ENCODE measurements at places on chromosomes 6 and 20.

GRCh38 chr20:50824137-50824536 lies 29.3 kb downstream of the BCAS4 start:
- no peak for DNase-seq

- DNase-seq: no peak
Measured at GRCh38 chr6:146543940-146544615, 445 bp downstream of the RAB32 start.

- no peak for DNase-seq
Measured at GRCh38 chr20:53859684-53860083, 210.7 kb downstream of the BCAS1 start.

- DNase-seq: no peak
Measured at GRCh38 chr6:132866762-132867449, 52.5 kb downstream of the RPS12 start.

DNA sequence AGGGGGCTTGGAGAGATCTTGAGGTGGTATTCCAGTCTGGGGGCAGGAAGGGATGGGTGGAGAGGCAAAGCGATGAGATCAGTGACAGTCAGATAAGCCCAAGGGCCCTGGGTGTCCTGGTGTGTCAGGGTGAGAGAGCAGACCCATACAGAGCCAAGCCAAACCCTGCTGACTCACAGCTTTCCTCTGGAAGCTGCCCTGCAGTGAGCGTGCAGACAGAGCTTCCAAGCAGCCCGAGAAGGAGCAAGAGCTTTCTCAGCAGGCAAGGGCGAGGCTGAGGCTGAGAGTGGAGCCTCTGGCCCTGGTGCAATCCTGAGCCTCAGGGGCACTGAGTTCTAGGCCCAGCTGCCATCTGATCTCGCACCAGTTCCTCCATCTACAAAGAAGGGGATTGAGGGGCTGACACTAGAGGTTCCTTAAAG lies 91.1 kb upstream of the HIVEP1 start:
- DNase-seq: no peak

Measured in CD4-positive, alpha-beta T cell treated with Interleukin-12 subunit alpha and Interleukin-12 subunit beta, for 1 hour (primary cell).